Endothelial cell of coronary artery (primary cell): ENCODE measurements at places on chromosomes 3 and 15. TPM values are rescaled to one million over a fixed set of nuclear protein-coding genes. Genes with fewer than 3 reads are reported as not detected.

ZBED2 gene
- under 0.01 and 0.09 TPM in 2 replicates for total RNA-seq

CISH gene
- total RNA-seq = 0.19 and 0.27 TPM in 2 replicates

RPP14 gene
- 12.0 and 17.8 TPM in 2 replicates for total RNA-seq

WDR49 gene
- 0.27 TPM in 1 of 2 replicates, not detected in the other for total RNA-seq

XCR1 gene
- total RNA-seq = not detected in 2 replicates

TF gene
- under 0.01 and 0.36 TPM in 2 replicates for total RNA-seq

TM6SF1 gene
- 31.8 and 44.3 TPM in 2 replicates for total RNA-seq

ATR gene
- total RNA-seq = 21.7 and 24.8 TPM in 2 replicates

BCHE gene
- total RNA-seq = 0.09 and 1.1 TPM in 2 replicates

ST3GAL6 gene
- total RNA-seq = 11.5 and 23.6 TPM in 2 replicates

ALDH1L1 gene
- total RNA-seq = 0.28 TPM in 1 of 2 replicates, not detected in the other
